ENCODE measurements at places on chromosomes 3 and 15.

GRCh38 chr3:150069633-150070032 lies 98.9 kb upstream of the PFN2 start:
- DNase-seq: no peak

DNA sequence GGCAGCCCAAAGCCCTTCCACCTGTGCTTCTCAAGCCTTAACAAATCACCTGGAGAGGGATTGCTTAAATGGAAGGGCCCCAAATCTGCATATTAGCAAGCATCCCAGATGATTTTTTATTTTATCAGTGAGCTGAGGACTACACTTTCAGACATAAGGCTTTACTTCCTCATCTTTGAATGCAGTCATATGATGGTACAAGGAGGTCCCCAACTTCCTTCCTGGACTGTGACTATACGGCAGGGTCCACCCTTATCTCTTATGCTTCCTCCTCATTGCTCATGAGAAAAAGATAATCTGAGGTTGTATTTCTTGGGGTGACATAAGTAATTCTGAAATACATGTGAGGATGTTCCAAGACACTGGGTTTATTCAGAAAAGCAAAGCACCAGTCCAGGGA lies 13.7 kb upstream of the HEG1 start:
- DNase-seq: no peak

- DNase-seq: no peak
Measured at GRCh38 chr3:23889950-23890349, 26.8 kb downstream of the NKIRAS1 start.

DNA sequence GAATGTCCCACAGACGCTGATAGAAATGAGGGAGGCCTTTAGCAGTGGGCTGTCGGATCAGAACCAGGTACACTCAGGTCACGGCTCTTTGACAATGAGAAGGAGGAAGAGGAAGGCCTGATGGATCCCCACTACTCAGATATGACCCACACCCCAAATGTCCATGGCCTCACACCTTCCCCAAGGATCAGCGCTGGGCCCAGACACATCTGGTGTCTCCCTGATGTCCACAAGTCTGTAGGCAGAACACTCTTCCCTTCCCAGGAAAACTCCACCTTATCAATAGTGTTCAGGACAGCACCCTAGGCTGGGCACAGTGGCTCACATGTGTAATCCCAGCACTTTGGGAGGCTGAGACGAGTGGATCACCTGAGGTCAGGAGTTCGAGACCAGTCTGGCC lies 33.3 kb upstream of the SFMBT1 start:
- DNase-seq: no peak

DNA sequence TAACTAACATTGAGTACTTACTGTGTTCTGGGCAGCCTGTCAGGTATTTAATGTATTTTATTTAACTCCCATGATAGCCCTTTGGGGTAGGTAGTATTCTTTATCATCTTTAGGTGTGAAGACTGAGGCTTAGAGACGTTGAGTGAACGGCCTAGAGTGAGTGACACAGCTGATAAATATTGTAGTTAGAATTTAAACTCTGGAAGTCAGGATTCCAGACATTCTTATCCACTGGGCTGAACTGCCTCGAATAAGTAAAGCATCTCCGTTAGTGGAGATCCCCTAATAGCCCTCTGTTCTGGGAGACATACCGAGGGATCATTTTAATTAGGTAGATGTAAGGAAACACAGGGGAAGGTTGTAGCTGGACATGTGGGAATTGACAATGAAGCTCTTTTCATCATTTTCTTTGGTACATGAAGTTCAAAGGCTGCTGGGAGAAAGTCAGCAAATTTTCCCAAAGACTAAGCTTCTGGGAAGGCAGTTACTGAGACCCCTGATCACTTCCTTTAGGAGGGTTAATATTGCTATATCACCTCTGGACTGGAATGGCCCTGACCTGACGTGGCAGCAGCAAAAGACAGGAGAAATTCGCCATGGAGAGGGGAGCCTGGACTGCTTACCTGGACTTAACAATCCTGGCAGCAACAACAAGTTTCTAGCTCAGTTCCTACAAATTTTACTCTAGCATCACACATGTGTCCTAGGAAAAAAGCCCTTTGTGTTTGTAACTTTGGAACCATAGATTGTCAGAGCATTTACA lies 11.7 kb upstream of the PDCD6IP start:
- no peak for DNase-seq

DNA sequence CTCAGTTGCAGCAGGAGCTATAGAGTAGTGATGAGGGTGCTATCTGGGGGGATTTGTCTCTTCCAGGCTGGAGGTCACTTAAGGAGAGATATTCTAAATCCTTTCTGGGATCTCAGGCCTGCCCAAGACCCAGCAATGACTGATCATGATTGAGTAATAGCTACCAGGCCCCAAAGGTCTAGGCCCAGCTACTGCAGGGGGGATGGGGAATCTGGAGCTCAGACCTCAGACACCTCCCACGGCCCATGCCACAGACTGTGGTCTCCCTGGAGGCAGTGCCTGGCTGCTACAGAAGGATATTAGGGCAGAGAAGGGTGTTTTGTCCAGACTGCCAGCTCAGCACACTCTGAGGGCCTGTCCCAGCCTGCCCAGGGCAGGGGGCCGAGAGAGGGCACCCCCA lies 6.9 kb downstream of the SLC38A3 start:
- DNase-seq: no peak
